ENCODE measurements at places on chromosomes 12 and 14. TPM values are rescaled to one million over a fixed set of nuclear protein-coding genes. Genes with fewer than 3 reads are reported as not detected.

TSPAN19 gene
- not detected for total RNA-seq

- no peak for DNase-seq
These were observed 12.7 kb downstream of the SLC11A2 start for GRCh38 chr12:51013441-51013840.

TTC7B gene
- 0.51 TPM for total RNA-seq

DNA sequence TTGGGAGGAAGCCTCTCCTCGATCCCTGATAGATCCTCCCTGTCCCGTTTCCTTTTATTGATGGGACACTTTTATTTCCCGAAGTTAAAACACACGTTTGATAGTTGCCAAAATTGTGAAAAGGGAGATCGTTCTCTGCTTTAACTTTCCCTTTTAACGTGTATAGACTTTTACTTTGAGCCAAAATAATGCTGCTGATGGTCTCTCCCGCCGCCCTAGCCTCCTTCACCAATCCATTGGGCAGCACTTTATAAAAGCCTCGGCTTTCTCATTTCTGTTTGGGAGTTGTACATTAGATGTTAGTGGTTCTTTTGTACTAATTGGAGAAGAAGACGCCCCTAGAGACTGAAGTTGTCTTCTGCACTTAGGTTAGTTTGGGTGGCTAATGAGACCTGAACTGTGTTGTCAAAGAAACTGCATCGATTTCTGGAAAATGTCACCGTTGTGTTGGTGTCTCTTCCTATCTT, 1.4 kb downstream of the TMTC2 start:
- peak; percentile 44 for DNase-seq

WNT5B gene
- total RNA-seq, result 2.6 TPM

Measured in OCI-LY7 (cell line).